ENCODE measurements at places on chromosomes 6 and 20. TPM values are rescaled to one million over a fixed set of nuclear protein-coding genes. Genes with fewer than 3 reads are reported as not detected.

GRCh38 chr6:138979365-138979764, 8.7 kb downstream of the REPS1 start:
- ATAC-seq, result no peak

GRCh38 chr6:88311561-88311960, 145.4 kb upstream of the CNR1 start:
- no peak for ATAC-seq

DNA sequence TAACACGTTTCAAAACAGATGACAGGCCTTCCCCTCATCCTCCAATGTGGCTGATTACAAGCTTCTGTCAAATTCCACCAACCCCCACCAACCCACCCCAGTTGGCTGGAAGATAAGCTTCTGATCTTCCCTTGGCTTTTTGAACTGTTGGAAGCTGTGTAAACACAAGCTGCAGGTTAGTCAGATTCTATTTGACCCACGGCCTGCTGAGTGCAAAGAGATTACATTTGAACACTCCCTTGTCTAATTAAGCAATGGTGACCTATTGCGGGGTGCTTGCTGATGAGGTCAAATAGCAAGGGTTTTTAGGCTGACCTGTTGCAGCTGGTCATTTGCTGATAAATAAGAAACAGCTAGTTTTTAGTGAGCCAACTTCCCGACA, 379.7 kb downstream of the BMP2 start:
- ATAC-seq, result peak; percentile 39

GRCh38 chr6:77630014-77630413, 22.8 kb upstream of the MEI4 start:
- no peak for ATAC-seq

- ATAC-seq, result no peak
Measured at GRCh38 chr20:21529863-21530262, 16.0 kb upstream of the NKX2-2 start.

- no peak for ATAC-seq
Measured at GRCh38 chr6:78942446-78942845, 75.1 kb downstream of the IRAK1BP1 start.

DNA sequence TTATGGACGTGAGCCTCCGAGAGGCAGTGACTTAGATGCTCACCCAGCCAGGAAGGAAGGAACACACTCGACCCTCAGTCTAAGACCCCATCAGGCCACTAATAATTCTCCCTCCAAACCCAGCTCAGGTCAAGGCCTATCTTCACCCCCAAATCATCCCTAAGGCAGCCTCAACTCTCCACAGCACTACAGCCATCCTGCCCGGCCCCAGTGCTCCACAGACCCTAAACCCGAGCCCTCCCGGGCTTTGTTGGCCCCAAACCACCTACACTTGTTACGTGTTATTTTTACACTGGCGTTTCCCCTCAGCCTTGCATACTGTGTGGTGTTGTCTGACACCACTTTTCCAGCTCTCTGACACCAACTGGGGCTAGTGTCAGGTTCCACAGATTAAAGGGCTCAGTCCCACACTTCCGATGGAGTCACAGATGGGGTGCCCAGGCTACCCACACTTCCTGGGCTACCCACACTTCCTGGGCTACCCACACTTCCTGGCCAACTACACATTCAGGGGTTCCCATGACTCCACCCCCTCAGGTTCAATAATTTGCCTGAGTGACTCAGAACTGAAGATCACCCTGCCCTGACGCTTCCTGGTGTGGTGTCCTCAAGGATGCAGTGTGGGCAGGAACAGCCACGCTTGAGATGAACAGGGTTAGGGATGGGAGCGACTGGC, 25.3 kb downstream of the RBCK1 start:
- ATAC-seq, result no peak

- ATAC-seq, result no peak
Measured at GRCh38 chr6:143064271-143064670, 3.6 kb downstream of the AIG1 start.

DNA sequence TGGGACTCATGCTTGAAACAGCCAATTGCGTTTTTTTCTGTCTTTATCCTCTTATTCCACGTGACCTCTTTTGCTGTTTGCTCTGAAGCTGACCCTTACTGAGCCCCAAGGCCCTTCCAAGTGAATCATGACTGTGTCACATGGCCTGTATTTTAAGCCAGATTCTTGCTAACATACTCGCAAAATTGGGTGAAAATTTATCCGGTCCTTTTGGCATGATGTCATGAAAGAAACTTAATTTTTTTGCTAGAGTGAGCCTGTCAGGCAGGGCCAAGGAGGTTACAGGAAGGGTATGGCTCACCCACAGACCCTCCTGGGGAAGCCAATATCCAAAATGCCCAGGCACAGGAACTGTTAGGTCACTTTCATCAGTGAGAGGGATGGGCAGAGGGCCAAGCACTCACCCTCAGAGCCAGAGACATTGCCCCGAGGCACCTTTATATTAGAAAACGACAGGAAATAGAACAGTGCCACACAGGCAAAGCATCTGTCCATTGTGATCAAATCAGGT, 296.7 kb downstream of the CDH26 start:
- ATAC-seq, result no peak

GRCh38 chr6:162849269-162849668, 121.5 kb downstream of the PACRG start:
- no peak for ATAC-seq

DNA sequence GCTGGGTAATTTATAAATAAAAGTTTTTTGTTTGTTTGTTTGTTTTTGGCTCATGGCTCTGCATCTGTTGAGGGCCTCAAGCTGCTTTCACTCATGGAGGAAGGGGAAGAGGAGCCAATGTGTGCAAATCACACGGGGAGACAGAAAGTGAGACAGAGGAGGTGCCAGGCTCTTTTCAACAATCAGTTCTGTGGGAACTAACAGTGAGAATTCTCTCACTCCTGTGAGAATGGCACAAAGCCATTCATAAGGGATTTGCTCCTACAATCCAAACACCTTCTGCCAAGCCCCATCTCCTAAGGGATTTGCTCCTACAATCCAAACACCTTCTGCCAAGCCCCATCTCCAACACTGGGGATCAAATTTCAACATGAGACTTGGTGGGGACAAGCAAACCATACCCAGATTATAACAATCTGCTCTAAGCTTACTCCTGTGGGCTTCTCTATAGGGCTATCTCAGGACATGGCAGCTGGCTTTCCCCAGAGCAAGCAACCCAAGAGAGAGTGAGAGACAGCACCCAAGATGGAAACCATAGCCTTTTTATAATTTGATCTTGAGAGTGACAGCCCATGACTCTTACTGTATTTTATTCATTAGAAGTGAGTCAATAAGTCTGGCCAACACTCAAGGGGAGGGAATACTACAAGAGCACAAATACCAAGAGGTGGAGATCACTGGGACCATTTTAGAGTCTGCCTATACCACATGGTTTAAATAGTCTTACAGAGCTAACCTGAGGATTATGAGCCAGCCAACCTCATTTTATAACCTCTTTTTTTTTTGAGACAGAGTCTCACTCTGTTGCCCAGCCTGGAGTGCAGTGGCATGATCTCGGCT, 22.8 kb upstream of the LRRC1 start:
- ATAC-seq, result no peak

DNA sequence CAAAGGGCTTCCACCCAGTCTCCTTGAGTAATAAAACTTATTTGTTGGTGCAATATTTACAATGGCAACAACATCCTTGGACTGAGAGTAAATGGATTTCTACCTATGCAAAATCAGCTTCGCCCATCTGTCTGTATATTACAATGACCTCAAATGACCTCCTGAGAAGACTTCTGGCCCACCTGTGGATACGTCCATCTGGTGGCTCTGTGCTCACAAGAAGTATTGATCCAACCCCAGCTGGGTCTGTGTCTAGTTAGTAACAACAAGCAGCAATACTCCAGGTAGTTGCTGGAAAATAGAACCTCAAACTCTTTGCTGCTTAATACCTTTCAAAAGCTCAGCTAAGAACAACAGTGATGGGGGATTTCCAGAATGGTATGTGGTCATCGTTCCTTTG, 34.7 kb upstream of the GSTA4 start:
- no peak for ATAC-seq

DNA sequence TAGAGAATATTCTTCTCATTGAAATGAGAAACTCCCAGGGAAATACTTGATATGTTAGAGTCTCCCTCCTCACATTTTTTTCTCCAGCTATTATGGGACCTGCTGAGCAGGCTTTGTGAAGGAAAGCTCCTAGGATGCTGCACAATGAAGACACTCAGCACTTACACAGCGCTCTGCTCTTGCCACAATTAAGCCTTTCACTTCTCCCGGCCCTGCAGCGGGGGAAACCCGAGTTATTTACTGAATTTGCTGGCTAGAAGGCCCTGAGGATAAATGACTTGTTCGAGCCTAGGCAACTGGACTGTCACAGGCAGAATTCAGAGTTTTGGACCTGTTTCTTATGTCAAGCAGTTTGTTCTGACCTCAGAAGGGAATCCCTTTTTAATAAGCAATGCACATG, 102.0 kb downstream of the MAP3K7 start:
- ATAC-seq, result no peak

DNA sequence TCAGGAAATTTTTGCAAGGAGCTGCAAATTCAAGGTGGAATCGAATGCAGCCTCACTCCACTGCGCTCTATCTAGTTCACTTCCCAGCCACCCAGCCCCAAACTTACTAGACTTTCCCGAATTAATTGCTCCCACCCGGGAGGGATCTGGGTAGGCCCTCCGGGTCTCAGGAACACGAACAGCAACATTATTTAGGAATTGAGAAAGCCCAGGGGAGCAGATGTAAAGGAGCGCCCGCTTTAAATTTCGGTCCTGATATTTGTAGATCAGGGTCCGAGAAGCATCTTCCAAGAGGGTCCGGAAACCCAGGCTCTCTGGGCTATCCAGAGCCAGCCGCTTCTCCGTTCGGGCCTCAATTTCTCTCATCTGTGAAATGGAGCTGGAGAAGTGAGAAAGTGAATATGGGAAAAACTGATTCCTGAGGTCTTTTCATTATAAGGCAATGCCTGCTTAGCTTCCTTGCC, 490 bp upstream of the ID1 start:
- ATAC-seq, result peak; percentile 1

Gene MUCL3
- total RNA-seq, result not detected

Gene DPPA5
- not detected for total RNA-seq

Gene LIN28B
- total RNA-seq, result not detected

Gene LRP11
- 30.5 TPM for total RNA-seq
